ENCODE measurements at places on chromosomes 12 and 14. TPM values are rescaled to one million over a fixed set of nuclear protein-coding genes. Genes with fewer than 3 reads are reported as not detected.
A peak's percentile ranks its signal among the peaks of the same experiment; 100 is the strongest.

The KRT6C gene
- total RNA-seq = not detected

The PPP1R1A gene
- 1.3 TPM for total RNA-seq

The B4GALNT1 gene
- 1.3 TPM for total RNA-seq

The EPYC gene
- total RNA-seq = not detected

The RBP5 gene
- 1.0 TPM for total RNA-seq

The OTUB2 gene
- total RNA-seq = 2.3 TPM

The GPR135 gene
- 1.5 TPM for total RNA-seq

The USP44 gene
- 10.4 TPM for total RNA-seq

The CLEC4A gene
- 0.82 TPM for total RNA-seq

The PTPRQ gene
- total RNA-seq = not detected

The KCNA1 gene
- total RNA-seq = 0.62 TPM

The DPF3 gene
- total RNA-seq = 3.0 TPM

GRCh38 chr14:30559638-30560091 is 707 bp downstream of the G2E3 start:
- DNase-seq = no peak

DNA sequence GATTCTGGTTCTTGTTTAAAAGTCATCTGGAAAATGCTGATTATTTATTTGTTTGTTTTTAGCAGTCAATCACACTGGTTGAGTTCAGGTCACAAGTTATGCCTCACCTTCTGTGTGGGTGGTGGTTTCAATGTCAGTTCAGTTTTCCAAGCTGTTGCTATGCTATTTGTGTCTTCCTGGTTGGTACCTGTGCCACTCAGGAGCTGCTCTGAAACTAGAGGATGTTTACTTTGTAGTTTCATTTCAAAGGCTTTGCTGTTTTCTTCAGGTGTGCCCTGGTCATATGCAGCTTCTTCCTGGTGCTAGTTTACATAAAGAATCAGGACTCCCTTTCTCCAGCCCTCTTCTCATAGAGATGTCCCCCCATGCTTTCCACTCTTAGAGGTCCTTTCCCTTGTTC is 75.7 kb upstream of the PPP4R3A start:
- DNase-seq = no peak

GRCh38 chr12:92059960-92060359 is 85.7 kb downstream of the BTG1 start:
- DNase-seq = no peak

DNA sequence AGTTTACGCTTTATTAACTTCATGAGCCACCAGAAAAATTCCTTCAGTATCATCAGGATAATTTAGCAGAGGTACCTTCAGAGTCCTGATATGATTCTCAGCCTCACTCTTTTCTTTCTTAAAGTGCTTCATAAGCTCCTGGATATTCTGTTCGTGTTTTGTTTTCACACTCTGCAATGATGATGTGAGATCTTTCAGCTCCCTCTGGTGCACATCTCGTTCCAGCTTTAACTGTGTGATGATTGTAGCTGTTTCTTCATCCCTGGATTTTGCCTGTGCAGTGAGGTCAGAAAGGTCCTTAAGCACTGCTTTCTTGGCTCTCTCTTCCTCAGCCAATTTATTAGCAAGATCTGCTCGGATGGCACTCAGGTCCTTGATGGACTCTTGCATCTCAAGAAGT is 156.7 kb downstream of the CEP128 start:
- no peak for DNase-seq

DNA sequence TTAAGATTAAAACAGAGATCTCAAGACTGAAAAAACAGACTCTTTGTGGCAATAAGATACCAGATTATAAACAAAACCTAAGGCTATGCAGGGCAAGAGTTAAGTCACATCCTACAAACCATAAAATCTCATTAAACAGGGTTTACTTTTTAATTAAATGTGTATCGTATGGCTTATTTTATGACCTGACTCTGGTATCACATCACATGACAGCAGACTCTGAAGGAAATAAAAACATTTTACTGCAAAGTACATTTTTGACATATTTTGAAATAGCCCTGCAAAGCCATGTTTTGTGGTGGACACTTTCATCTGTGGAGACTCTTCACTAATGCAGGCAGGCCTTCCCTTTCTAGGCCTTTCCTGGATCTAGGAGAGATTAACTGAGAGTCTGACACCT is 327.6 kb upstream of the CLEC14A start:
- DNase-seq = no peak

DNA sequence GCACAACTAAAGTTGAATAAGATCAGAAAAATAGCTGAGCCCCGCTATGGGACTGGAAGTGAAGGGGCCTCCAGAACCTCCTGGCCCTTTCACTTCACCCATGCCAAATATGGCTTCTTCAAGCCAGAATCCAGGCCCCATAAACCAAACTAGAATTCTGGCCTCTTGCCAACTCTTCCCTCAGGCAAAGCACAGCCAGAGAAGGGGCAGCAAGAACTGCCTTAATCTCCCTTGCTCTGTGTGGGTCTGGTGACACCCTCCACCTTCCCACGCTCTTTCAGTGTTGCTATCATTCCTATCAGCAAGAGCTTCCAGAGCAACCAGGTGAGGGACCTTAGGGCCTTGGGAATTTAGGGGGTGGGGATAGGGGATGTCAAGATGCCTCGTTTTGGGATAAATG is 3.1 kb upstream of the PNMA1 start:
- DNase-seq = no peak

GRCh38 chr12:49358483-49359141 is 8.7 kb upstream of the SPATS2 start:
- DNase-seq = peak; percentile 62

GRCh38 chr12:50924439-50925341 is 27.7 kb upstream of the HIGD1C start:
- DNase-seq = peak; percentile 29

- no peak for DNase-seq
These were observed 25.9 kb downstream of the ZBTB42 start for GRCh38 chr14:104826861-104827176.

GRCh38 chr14:26811756-26812305 is 214.0 kb upstream of the NOVA1 start:
- DNase-seq = no peak

DNA sequence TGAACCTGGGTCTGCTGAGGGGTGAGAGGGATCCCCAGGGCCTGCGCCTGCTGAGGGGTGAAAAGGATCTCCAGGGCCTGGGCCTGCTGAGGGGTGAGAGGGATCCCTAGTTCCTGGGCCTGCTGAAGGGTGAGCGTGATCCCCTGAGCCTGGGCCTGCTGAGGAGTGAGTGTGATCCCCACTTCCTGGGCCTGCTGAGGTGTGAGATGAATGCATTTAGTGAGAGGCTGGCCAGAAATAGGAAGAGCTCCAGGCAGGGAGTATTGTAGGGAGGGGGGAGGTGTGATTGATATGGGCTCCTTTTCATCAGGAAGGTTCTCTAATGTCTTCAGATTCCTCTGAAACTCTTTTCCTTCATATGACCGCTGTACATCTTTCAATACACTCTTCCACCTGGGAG is 43.0 kb downstream of the FAM186A start:
- DNase-seq = no peak

Data from endothelial cell (in vitro differentiated cells).